ENCODE measurements at places on chromosomes 16 and 17.

- DNase-seq: no peak
Measured at GRCh38 chr17:78828470-78829185, 12.0 kb downstream of the USP36 start.

GRCh38 chr17:81058263-81058871, 23.4 kb downstream of the BAIAP2 start:
- no peak for DNase-seq

GRCh38 chr16:84928679-84929420, 82.5 kb downstream of the ZDHHC7 start:
- DNase-seq: no peak

- DNase-seq: no peak
Measured at GRCh38 chr16:79067600-79067999, 532.9 kb downstream of the MAF start.

DNA sequence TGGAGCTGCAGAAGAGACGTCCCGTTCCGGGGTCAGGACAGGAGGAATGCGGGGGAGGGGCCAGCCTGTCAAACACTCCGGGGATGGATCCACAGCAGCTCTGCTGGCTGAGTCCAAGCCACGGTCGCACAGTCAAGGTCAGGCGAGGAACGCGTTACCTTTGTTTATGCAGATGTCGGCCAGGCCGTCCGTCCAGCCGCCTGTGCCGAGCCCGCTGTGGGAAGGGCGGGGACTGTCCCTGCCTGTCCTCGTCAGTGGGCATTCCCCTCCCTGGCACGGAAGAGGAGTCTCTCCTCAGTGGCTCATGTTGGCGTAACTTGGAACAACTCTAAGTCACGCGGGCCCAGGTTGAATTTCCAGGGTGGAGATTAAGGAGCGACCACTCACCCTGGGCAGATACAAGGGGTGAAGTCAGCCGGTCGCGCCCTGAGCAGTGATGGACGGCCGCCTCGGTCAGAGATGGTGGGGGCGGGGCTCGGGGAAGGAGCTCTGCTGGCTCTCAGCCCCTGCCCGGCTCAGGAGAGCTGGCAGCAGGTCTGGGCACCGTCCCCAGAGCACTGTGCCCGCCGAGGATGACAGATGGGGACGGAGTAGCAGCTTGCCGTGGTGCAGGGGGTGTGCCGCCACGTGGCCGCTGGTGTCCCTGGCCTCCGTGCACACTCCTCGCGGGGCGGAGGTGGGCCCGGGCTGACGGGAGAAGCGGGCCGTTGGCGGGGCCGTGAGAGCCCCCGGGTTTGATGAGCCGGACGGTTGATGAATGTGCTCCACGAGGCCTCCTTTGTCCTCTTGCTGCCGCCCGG, 7.3 kb downstream of the CACNA1H start:
- DNase-seq: no peak

DNA sequence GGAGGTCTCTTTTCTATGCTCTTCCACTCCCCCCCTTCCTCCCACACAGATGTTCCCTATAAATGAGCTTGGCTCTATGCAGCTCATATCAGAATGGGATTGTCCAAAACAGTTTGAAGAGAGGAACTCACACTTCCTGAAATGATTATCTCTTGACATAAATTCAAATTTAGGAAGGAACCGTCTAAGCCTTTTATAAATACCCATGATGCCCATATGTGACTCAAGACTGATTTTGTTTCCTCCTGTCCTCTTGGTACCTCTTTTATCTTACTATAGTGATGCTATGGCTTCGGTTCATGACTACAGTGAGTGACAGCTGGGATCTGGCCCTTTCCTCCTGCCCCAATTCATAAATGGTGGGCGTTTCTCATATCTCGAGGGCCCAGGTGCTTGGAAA, 16.6 kb upstream of the TERF2 start:
- no peak for DNase-seq

- no peak for DNase-seq
Measured at GRCh38 chr17:67412032-67412431, 35.0 kb downstream of the PITPNC1 start.

DNA sequence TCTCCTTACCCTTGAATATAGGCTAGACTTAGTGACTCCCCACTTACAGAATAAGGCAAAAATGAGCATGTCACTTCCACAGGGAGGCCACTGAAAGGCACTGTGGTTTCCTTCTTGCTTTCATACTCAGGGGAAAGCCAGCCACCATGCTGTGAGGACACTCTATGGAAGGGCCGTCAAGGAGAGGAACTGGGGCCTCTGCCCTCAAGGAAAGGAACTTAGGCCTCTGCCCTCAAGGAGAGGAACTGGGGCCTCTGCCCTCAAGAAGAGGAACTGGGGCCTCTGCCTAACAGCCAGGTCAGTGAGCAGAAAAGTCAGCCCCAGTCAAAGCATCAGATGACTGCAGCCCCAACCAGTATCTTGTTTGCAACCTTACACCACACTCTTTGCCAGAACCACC, 30.1 kb downstream of the VPS35 start:
- DNase-seq: no peak

GRCh38 chr16:84056933-84057332, 14.3 kb upstream of the SLC38A8 start:
- DNase-seq: no peak

GRCh38 chr17:42281571-42282096, 5.4 kb upstream of the STAT5B start:
- no peak for DNase-seq

GRCh38 chr17:17484451-17484899, 7.7 kb downstream of the MED9 start:
- peak; percentile 43 for DNase-seq

- no peak for DNase-seq
Measured at GRCh38 chr17:62648251-62648955, 20.9 kb downstream of the MRC2 start.

- DNase-seq: no peak
Measured at GRCh38 chr16:4602331-4602730, 12.4 kb downstream of the UBALD1 start.

- no peak for DNase-seq
Measured at GRCh38 chr16:67845291-67846062, 1.3 kb upstream of the NUTF2 start.

DNA sequence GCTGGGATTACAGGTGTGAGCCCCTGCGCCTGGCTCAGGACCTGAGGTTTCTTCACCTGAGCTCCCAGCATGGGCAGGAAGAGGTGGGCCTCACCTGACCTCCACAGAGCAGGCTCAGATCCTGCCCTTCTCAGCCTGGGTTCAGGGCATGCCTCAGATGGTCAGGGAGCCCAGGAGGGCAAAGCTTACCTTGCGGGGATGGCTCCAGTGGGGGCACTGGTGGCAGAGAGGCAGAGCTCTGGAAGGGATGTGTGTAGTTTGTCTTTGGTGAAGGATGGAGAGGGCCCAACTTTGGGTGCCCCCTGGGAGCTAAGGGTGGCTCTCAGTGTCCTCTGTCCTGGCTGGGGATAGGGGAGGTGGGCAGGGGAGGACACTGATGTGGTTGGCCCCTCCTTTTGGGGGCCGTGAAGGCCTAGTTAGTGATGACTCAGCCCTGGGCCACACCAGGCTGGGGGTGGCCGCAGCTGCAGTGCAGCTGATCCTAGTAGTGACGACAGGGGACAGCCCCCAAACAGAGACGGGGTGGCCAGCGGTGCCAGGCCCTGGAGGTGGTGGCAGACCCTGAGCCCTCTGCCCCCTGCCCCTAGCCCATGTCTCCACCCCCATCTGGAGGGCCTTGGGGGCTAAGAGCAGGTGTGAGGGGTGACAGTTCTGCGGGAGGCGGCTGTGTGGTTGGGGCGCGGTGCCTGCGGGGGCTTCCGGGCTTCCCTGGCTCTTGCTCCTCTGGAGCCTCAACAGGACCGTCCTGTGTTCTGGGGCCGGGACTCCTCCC, 5.8 kb downstream of the NHERF2 start:
- DNase-seq: no peak

DNA sequence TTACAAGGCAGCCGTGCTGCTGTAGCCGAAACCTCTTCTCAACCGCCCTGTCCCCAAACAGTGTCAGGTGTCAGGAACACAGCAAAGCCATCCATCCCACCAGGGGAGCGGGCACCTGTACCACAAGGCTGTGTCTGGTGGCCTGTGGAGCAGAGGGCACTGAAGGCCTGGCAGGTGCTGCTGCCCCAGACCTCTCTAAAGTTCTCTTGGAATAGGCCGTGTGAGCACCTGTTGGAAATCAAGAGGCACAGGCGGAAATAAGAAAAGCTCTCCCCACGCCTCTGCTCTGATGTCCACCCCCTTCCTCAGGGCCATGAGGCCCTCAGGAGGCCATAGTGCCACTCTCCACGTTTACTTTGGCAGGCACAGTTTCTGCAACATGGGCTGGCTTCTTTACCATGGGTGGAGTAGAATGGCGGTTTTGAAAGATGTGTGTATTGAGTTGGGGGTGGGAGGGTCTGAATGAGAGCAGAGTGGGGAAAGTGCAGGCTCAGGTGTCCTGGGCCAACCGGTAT, 99.9 kb upstream of the ZNF750 start:
- DNase-seq: no peak

DNA sequence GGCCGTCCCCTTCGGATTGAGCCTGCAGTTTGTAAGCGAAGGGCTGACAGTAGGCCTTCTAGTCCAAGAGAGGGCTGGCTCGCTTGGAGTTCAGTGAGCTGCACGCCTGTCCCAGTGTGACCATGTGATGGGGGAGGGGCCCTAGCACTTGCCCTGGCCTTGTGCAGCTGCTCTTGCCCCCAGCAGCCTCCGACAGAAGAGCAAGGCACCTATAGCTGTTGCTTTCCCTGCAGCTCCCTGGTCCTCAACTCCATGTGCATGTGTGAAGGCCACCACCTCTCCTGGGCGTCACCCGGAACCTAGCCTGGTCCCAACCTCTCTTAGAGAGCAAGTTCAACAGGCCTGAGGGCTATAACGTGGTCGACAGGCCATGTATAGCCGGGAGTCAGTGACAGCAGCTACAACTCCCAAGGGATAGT, 5.6 kb downstream of the SPHK1 start:
- no peak for DNase-seq

DNA sequence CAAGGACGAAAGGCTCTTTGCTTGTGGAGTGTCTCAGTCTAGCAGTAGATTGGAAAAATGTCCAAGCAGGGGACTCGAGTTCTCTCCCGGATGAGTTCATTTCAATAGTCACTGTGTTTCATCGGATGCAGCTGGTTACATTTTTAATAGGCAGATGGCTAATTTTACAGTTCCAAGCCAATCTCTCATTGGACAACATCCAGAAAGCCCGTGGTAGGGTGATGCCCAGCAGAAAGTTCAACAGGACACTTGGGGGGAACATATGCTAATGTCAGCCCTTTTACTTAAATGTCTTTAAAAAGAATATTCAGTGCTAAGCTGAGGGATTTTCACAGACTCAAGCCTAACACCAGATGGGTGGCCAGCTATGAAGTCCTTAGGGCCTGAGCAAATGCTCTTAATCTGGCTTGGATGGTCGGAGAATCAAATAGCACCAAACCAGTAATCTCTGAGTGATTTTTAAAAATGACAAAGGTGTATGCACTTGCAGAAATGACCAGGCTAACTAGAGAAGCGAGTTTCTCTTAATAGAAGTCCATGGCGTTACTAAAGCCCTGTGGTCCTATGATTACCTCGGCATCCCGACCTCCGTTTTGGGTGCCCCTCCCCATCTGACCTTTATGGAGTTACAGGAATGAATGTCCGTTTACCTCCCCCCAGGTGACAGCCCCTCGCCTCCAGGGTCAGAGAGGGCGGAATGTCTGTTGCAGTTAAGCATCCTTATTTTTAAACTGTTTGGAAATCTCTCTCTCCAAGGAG, 289.2 kb upstream of the SALL1 start:
- DNase-seq: no peak

- DNase-seq: no peak
Measured at GRCh38 chr17:3035968-3036280, 27.5 kb downstream of the OR1D5 start.

DNA sequence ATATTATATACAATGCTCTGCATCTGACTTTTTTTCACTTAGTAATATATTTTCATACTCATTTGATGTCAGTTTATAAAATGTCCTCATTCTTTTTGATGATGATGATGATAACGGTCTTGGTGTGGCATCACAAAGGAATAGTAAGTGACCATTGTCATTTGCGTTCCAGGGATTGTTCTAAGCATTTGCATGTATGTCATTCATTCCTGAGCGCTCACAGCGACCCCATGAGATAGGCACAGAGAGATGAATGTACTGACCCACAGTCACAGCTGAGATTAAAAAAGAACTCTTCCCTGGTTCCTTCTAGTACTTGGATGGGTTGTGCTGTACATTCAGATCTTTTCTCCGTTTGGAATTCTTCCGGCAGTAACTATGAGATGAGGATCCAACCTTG, 21.2 kb upstream of the MSI2 start:
- no peak for DNase-seq

DNA sequence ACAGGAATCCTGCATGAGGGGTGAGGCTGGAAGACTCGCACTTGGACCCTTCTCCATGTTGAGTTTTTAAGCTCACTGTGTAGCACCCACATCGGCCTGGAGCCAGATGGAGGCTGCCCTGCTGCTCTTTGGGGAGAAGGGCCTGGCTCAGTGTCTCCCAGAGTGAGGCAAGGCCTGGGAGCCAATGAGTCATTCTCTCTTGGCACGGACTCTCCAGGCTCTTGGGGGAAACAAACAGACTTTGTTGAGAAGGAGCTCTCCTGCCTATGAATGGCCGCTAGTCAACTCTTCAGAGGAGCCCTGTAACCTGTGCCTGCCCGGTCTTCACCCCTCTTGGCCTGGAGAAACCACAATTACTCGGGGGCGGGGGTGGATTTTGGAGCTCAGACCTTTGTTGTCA, 50.8 kb upstream of the MAF start:
- DNase-seq: no peak

DNA sequence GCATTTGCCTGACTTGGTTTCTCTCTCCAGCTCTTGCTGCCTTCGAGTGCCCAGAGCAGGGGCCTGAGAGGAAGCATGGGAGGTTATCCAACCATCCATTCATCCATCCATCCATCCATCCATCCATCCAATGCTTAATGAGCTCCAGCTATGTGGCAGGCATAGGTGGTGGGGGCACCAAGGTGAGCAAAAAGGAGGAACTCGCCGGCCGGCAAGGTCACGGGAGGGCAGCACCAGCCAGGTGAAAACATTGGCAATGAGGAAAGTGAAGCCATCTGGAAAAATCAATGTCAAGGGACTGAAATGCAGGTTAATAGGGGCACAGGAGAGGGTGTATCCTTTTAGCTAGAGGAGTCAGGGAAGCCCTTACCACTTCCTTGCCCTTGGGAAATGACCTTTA, 18.2 kb upstream of the DOK4 start:
- DNase-seq: no peak

GRCh38 chr17:71111460-71111859, 942.1 kb downstream of the KCNJ2 start:
- no peak for DNase-seq

DNA sequence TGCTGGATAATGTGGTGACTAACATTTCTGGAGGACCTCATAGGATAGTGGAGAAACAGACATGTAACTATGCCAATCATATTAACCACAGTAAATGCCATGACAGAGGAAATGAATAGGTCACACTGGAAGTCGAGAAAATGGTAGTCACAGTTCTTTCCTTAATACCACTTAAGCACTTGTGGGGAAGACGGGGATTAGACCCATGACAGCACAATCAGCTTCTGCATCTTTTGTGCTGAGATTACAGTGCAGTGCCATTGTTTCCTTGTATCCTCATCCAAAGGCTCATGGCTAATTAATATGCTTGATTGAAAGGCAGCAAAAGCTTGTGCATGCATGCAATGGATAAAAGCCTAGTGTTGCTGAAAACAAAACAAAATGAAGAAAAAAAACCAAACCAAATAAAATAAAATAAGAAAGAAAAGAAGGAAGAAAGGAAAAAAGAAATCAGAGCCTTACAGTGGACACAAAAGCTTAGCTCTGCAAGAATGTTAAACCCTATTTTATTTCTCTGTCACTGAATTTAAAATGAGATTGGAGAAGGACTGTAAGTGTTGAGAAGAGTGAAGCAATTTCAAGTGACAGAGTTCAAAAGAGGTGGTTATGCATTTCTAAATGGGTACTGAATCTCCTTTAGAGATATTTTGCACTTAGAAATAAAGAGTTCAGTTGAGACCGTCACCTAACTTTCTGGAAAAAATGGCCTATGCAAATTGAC, 1011.9 kb downstream of the CDH8 start:
- DNase-seq: no peak

All from stimulated activated CD4-positive, alpha-beta T cell treated with anti-CD3 and anti-CD28 coated beads, Interleukin-1b, Interleukin-23, amount 100 ng/mL, for 24 hours (primary cell).